ENCODE measurements at places on chromosomes 6 and 20.

- DNase-seq = no peak
These were observed 118.2 kb downstream of the CDKAL1 start for GRCh38 chr6:20652299-20653084.

DNA sequence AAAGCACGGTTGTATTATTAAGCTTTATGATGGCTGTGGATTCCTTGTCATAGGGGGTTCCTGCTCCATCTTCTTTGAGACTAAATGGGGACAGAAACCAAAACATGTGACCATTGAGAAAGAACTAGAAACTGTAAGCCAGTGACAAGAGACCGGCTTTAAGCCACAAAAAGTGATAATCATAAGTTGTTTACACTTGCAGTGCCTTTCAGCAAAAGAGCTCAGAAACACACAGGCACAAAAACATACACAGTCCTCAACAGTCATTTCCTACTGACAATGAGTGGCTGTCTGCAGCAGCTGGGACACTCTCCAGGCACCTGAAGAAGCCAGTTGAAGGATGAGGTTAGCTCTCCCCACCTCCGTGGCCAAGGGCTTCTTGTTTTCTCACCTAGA is 20.0 kb upstream of the UBE2J1 start:
- DNase-seq = no peak

DNA sequence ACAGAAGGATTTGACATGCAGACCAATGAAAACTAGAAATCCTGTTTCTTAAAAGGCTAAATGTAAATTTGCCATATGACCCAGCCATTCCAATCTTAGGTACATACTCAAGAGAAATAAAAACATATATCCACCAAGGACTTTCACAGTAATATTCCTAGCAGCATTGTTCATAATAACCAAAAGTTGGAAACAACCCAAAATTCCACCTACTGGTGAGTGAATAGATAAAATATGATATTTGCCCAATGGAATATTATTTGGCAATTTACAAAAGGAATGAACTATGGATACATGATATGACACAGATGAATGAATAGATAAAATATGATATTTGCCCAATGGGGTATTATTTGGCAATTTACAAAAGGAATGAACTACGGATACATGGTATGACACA is 22.7 kb downstream of the MTCL3 start:
- DNase-seq = no peak

- DNase-seq = no peak
These were observed 255.8 kb downstream of the HDGFL1 start for GRCh38 chr6:22825210-22825609.

- DNase-seq = no peak
These were observed 19.5 kb downstream of the CD2AP start for GRCh38 chr6:47496935-47497579.

- DNase-seq = peak; percentile 15
These were observed 285.8 kb upstream of the SUPT3H start for GRCh38 chr6:45663251-45664221.

DNA sequence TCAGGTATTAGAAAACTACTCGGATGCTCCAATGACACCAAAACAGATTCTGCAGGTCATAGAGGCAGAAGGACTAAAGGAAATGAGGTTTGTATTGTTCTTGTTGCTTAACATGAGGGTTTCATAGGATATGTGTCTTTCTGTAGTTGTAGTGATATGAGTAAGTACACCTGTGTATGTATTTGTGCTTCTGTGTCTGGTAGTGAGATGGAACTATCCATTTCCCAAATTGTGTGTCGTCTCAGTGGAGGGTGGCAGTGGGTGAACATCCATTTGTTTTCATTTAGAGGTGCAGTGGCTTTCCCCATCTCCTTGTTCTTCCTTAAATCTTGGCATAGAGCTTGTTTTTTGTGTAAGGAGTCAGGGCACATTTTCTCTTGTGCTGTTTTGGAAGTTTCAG is 8.2 kb downstream of the ASXL1 start:
- DNase-seq = no peak

- DNase-seq = no peak
These were observed 166.5 kb upstream of the SNX9 start for GRCh38 chr6:157656437-157656997.
